AG04450 (cell line): ENCODE measurements at places on chromosomes 3 and 15. TPM values are rescaled to one million over a fixed set of nuclear protein-coding genes. Genes with fewer than 3 reads are reported as not detected.

- DNase-seq, result no peak
Observed at GRCh38 chr3:178849199-178849910, 222.3 kb downstream of the ZMAT3 start.

GRCh38 chr3:184154885-184155643 lies at the start of gene DVL3:
Gene DVL3, plus strand, starts transcription at chr3:184155377. Its CDS starts 259 bp downstream, at chr3:184155636.
- no peak for DNase-seq

DNA sequence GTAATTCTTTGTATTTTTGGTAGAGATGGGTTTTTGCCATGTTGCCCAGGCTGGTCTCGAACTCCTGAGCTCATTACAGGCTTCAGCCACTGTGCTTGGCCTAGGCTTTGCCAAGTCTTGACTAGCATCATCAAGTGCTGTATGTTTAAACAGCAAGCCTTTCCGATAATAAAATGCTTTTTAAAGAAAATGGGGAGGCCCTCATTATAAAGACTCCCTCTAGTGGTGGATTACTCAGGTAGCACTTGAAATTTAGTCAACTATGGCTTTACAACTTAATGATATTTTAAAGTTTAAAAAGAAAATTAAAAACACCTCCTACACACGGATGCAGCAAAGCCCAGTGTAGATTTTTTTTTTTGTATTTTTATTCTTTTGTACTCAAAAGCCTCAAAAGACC lies 213.6 kb downstream of the GAP43 start:
- DNase-seq, result no peak

- no peak for DNase-seq
Observed at GRCh38 chr15:79442911-79443310, 10.8 kb downstream of the MINAR1 start.

DNA sequence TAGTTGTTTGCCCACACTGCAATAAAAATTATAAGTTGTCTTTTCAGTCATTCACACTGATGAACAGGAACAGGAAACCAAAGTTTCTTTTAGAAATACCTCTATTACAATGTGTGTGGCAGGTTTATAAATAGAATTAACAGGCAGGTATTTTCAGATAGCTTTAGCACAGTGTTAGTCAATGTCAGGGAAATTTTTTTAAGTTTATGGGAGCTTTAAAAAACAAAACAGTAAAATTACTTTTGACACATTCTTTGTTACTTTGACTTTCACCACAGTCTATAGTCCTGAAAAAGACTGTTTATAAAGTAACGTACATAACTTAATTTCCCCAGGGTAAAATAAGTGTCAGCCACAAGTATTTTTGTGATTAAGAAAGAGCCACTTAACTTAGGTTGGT lies 38.1 kb downstream of the SERPINI1 start:
- no peak for DNase-seq

DNA sequence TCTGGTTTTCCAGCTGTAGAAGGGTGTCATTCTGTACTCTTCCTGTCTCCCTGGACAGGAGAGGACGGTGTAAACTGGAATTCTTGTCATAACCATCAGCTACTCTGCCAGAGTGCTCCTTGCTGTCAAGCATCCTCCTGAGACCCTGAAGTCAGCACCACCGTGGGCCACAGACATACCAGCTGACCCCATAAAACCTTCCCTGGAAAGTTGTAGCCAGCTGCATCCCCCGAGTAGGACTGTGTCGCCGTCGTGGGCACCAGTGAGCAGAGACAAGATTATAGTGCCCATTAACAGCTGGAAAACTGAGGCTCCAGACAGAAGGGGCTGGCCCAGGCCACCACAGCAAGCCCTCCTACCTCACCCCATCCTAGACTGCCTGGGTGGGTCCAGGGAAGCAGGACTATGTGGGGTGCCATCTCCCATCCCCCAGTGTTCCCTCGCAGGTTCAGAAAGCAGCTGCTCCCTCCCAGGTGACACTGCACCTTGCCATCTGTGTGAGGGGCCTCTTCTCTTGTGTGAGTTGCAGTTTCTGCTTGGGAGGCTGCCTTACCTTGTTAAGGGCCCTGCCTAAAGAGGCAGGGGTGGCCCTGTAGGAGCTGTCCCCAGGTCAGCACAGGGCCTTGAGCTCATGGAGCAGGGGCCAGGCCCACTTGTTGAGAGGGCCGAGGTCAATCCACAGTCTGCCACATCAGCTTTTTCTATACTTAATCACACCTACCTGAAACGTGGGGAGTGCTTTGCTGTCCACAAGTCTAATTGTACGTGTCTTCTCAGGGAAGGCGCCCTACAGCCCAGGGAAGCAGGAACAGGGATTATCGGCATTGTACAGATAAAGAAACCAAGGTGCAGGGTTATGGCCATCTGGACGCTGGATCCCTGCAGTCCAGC lies 191.9 kb upstream of the LINGO1 start:
- no peak for DNase-seq

GRCh38 chr3:159252772-159253384 lies 451.0 kb downstream of the MFSD1 start:
- DNase-seq, result no peak

- no peak for DNase-seq
Observed at GRCh38 chr15:50321680-50322210, 33.3 kb downstream of the GABPB1 start.

DNA sequence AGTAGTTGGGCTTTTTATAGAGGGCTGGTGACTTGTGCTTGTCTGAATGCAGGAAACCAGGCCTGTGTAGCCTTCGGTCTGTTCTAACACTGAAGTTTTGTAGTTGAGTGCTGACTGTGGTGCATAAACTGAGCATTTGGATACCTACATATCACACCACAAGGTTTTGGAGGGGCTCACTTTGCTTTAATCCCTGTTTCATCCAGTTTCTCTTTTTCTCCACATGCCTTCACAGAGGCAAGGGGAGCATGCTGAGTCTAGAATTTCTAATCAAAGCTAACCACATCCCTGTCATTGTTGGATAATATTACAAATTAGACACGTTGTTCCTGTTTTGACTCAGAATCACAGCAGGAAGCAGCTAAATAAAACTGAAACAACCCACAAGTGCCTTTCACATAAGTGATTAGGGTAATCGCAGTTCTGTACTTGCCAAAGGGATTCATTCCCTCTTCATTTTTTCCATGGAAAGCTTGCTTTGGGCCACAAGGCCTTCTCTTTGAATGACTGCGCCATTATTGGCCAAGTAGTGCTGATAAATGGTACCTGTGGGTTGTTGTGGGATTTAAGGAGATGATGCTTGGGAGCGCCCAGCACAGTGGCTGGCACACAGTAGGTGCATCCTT lies 48.9 kb downstream of the TGFBR2 start:
- no peak for DNase-seq

DNA sequence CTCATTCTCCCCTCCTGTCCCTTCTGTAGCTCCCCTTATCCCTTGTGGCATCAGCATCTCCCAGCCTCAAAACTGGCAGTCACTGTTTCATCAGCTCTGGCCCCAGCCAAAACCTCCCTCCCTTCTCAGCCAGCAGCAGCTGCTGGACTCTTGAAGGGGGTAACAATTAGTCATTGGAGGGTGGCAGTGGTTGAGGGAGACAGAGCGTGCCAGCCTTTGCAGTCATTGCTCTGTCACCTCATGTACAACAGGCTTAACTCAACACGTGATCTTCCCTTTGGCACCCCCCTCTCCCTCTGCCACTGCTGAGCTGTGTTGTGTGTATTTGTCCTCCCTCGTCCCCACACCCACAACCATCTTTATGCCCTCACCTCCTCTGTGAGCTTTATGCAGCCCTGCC lies 28.2 kb downstream of the RBP2 start:
- DNase-seq, result no peak

DNA sequence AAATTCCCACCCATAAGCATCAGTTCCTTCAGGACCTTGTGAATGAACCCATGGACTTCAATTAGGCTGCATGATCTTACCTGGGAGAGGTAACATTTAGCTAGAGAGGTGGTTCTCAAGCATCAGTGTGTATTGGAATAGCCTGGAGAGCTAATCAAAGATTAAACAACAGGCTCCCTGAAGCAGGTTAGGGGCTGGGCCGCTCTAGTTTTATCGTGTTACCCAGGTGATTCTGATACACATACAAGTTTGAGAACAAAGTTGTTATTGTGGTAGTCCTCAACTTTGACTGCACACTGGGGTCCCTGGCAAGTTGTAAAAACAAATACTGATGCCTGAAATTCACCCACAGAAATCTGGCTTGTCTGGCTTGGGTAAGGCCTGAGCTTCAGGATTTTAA lies 31.2 kb downstream of the MYH15 start:
- DNase-seq, result no peak

- no peak for DNase-seq
Observed at GRCh38 chr3:11570789-11571495, 72.8 kb downstream of the VGLL4 start.

- DNase-seq, result no peak
Observed at GRCh38 chr3:64655160-64655559, 32.6 kb downstream of the ADAMTS9 start.

The ANAPC13 gene
- polyA plus RNA-seq, result 122 and 176 TPM in 2 replicates

The KCNH8 gene
- not detected in 2 replicates for polyA plus RNA-seq

The KCNAB1 gene
- polyA plus RNA-seq, result 0.07 TPM in 1 of 2 replicates, not detected in the other

The JAGN1 gene
- polyA plus RNA-seq, result 44.4 and 47.9 TPM in 2 replicates

The ARIH1 gene
- polyA plus RNA-seq, result 85.8 and 90.4 TPM in 2 replicates

The FAM174B gene
- polyA plus RNA-seq, result 2.1 and 4.3 TPM in 2 replicates
